ENCODE measurements at places on chromosomes 16 and 17.

GRCh38 chr17:29546085-29546484 lies 20.8 kb downstream of the ABHD15 start:
- DNase-seq = no peak

DNA sequence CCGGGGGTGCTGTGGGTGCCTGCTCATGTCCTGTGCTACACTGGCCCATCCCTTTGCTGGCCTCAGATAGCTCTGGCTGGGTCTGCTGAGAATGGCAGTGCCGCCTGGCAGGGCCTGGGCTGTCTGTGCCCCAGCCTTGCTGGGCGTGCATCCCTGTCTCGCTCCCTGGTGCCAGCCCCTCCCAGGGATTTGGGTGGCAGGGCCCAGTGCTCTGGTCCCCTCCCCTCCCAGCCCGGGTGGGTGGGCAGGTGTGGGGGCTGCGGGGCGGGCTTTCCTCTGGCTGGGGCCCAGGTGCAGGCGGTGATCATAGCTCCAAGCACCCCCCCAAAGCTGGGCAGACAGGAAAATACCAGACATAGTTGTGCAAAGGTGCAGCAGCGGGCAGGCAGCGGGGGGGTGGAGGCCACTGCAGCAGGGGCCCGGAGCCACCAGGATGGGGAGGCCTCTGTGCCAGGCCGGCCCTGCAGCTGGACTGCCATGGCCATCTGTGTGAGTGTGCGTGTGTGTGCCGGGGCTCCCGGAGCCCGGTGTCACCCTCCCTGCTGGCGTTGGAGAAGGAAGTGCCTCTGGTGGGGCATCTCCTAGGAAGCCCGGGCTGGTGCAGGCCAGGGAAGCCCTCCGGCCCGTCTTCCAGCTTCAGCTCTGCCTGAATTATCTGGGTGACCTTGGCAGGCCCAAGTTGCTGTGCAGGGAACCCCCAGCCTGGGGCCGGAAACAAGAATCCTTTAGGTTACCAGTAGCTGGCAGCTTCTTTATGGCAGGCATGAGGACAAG lies 7.4 kb downstream of the GLIS2 start:
- DNase-seq = peak; percentile 37

DNA sequence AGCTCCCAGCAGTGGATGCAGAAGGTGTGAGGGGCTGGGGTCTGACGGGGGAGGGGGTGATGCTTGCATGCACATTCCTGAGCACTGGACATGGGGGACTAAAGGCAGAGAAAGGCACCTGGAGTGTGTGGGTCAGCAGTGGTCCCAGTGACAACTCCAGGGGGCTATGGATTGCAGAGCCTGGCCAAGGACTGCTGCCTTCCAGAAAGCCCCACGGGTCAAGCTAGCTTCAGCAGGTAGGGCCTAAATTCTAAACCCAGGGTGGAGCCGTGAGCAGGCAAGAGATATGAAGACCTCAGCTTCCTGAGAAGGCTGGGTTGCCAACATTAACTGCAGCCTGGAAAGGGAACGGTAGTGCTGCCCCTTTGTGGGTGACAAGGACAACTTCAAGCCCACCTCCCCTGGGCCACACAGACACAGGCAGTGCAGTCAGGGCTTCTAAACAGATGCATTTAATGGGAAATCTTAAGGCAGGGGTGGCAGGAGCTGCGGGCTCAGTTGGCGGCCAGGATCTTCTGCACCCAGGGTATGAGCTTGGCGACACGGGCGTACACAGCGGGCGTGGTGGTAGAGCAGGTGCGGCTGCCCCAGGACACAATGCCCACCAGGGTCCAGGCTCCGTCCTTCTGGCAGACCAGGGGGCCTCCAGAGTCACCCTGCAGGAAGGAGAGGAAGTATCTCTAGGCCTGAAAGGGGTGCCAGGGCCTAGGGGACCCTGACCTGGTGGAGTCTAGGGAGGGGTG lies 3.1 kb downstream of the CTRB2 start:
- DNase-seq = no peak

DNA sequence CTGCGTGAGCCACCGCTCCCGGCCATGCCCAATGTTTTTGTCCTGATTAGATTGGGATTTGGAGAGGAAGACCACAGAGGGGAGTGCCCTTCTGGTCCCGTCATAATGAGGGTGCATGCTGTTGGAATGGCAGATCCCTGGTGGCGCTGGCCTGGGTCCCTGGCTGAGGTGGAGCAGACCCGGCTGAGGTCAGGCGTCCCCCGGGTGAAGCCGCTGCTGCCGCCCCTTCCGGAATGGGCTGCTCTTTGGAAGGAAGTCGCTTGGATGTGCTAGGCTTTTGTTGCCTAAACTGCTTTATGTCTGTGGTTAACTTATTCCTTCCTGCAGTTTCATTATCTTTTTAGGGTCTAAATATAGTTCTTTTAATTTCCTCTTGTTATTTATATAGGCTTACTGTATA lies 120.3 kb upstream of the CHMP6 start:
- DNase-seq = no peak

DNA sequence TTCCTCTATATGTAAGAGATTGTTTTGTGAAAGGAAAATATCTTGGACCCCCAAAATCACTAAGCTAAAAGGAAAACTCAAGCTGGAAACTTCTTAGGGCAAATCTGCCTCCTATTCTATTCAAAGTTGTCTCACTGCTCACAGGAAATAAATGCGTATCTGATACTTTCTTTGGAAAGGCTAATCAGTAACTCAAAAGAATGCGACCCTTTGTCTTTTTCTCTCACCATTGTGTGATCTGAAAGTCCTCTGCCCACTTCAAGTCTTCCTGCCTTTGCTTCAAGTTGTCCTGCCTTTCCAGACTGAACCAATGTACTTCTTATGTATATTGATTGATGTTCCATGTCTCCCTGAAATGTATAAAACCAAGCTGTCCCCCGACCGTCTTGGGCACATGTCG lies 157.3 kb downstream of the KIF2B start:
- no peak for DNase-seq

Measured in ovary (tissue), 10 donors.